ENCODE measurements at places on chromosomes 4 and X. TPM values are rescaled to one million over a fixed set of nuclear protein-coding genes. Genes with fewer than 3 reads are reported as not detected.

RADX gene
- polyA plus RNA-seq, result 3.5 TPM

- no peak for DNase-seq
Observed at GRCh38 chrX:24259544-24260240, 54.2 kb downstream of the SUPT20HL2 start.

DCAF12L2 gene
- polyA plus RNA-seq, result not detected

SSX2 gene
- not detected for polyA plus RNA-seq

TMEM184C gene
- 4.0 TPM for polyA plus RNA-seq

SUPT20HL1 gene
- polyA plus RNA-seq, result not detected

GPR50 gene
- polyA plus RNA-seq, result not detected

AGA gene
- 7.8 TPM for polyA plus RNA-seq

DNA sequence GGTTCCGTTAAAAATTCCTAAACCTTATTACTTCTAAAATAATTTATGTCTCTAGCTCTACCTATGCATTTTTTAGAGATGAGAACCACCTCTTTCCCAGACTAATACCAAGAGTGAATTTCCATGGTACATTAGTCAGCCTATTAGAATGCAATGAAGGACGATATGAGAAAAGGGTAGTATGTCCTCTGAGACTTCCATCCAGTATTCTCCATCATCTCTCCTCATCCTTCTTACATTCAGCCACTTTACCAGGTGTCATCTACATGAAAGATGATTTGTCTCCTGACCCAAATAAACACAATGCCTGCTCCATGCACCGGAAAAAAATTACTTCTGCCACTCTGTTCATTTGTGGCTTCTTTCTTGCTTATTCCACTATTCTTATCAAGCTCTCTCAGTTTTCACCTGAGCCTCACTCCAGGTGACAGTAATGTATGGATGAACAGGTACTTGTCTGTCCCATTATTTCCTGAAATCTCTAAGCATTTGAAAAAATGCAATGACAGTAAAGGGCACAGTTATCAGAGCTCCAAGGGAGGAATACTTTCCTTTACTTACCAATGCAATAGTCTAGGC lies 97.9 kb downstream of the MAB21L2 start:
- DNase-seq, result no peak

MAGEA2 gene
- not detected for polyA plus RNA-seq

- DNase-seq, result no peak
Observed at GRCh38 chr4:79897174-79897573, 175.9 kb downstream of the ANTXR2 start.

RS1 gene
- not detected for polyA plus RNA-seq

GBA3 gene
- 0.43 TPM for polyA plus RNA-seq

DNA sequence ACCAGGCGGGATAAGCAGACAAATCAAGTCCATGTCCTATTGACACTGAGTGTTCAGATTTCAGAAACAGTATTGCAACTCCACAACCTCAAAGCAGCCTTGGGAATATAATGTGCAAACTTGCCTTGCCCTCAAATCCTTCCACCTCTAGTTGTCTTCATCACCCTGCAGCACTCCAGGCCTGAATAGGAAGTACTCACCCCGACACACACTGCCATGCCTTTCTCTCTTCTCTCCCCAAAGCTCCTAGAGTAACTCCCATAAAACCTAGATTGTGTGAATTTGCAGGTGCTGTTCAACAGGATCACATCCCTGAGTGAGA lies 19.6 kb downstream of the ACSL1 start:
- DNase-seq, result no peak

PAGE3 gene
- polyA plus RNA-seq, result not detected

GRCh38 chrX:150692296-150692695 lies 900 bp upstream of the MTMR1 start:
- DNase-seq, result no peak

- no peak for DNase-seq
Observed at GRCh38 chr4:140057701-140058100, 96.3 kb downstream of the MAML3 start.

KCNE5 gene
- 0.08 TPM for polyA plus RNA-seq

DNA sequence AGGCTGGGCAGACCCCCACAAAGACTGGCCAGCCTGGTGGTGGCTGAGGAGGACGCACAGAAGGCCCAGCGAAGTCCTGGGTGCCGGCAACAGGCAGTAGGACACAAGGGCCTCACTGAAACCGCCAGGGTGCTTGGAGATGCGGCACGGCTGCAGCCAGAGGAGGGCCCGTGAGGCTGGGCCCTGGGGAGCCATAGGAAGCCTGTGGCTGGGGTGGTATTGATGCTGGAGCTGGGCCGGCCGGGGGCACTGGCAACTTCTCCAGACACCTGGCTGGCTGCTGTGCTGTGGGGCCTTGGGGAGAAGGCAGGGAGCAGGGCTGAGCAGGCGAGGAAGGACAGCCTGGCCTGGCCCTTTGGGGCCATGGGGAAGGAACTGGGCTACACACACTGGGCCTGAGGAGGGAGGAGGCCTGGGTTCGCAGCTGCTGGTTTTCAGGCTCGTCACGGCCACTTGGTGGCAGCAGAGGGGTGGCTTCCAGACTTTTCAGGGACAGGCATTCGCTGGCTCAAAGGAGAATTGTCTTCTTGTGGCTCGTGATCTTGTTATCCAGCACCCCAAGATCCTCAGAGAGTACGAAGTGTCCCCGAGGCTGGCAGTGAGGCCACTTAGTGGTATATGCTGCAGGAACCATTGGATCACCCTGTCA lies 37.2 kb downstream of the ATP2B3 start:
- DNase-seq, result peak; percentile 86

MAGEA8 gene
- polyA plus RNA-seq, result not detected

EGFL6 gene
- polyA plus RNA-seq, result 0.06 TPM

LRCH2 gene
- polyA plus RNA-seq, result 0.39 TPM

GRCh38 chr4:147860960-147861359 lies 129.1 kb downstream of the ARHGAP10 start:
- DNase-seq, result no peak

- DNase-seq, result no peak
Observed at GRCh38 chr4:157226035-157226434, 5.5 kb downstream of the GRIA2 start.

DNA sequence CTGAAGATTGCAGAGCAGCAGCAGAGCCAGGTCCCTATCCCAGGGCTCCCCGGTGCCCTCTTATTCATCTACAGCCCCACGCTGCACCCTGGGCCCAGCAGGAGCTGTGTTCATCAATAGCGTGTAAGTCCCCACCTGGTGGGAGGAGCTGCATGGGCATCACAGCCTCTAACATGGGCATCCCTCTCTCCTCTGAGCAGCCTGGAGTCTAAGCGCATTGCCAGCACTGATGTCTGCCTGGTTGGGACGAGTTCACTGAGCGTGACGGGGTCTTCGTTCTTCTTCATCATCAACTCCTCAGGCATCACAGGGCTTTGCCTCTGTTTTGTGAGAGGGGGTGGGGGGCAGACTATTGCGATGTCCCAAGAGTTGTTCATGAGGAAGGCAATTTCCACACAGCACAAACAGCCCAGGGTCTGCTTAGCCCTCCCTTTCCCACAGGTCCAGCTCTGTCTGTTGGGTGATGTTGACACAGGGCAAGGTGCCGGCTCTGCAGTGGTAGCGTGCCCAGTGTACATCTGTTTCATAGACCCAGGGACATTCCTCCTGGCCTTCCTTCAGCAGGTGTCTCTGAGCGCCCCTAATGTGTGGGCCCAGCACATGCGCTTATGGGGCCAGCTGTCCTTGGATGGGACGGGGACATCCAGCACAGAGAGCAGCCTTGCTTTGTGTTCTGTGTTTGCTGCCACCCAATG lies 85.9 kb downstream of the SORCS2 start:
- DNase-seq, result no peak

DNA sequence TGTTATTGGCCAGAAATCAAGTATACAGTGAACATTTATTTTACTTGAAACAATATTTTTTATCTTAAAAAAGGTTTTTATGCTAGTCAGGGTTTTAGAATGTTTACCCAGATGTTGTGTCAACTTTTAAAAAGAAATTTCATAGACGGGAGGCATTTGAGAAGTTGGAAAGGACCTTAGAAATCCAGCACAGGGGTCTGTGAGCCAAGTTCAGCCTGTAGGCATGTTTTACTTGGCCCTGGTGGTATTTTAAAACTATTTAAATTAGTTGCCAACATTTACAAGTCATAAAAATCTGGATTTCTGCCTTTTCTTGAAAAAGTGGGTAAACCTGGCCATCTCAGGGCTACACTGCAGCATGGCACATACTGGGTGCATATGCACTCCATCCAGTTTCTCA lies 25.5 kb upstream of the FHL1 start:
- no peak for DNase-seq

DNA sequence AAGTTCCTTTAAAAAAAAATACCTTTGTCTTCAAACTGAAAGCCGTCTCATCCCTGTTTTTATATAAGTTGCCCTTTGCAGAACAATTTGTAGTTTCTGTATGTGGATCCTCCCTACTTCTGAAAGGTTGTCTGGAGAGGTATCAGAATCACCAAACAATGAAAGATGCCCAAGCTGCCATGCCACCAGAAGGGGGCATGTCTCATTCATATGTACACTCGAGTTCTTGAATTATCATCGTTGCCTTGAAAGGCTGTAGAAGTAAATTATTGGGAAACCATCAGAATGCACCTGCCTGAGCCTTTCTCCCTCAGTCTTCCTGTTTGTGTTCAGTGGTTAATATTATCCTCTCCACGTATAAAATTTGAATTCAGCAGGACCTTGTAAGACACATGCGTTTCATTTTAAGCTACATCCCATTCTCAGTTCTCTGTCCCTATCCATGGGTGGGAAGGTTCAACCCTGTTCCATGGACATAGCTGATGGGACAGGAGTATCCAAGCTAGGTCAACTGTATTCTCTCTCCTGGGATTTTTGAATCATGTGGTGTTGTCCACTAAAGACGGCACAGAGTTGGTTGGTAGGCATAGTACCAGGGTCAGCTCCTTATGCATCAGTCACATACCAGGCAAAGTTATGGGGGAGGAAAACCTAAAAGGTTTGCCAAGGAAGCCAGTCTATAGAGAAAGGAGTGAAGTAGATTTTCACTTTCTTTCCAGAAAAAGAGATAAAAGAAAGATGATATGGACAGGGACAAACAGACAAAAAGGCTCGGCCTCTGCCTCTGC lies 24.0 kb downstream of the GALNT7 start:
- DNase-seq, result no peak

DNA sequence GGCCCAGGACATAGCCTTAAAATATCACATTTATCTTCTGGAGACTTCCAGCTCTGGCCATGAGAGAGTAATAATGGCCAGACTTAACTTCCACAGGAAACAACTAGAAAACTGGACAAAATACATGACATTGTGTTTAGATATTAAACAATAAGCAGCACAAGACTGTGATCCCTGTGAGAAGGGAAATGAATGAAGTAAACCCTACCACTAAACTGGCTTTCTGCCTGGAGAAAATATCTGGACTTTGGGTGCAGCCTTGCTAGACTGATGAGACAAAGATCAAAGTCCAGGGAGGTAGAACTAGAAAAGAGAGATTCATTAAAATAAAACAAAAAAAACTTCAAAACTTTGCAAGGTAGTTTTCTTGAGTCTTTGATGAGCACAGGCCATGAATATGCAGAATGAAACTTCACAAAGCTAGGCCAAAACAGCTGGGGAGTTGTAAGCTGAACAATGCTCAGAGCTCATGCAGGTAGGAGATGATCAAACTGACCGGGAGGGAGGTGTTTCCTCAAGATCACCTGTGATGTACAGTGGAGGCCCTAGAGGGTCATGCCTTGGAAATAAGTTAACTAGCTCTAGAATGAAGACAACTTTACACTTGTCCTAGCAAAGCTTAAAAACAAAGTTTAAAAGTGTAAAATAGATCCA lies 147.0 kb upstream of the SH3RF1 start:
- no peak for DNase-seq

- no peak for DNase-seq
Observed at GRCh38 chrX:80223982-80224579, 196.2 kb upstream of the TENT5D start.

DNA sequence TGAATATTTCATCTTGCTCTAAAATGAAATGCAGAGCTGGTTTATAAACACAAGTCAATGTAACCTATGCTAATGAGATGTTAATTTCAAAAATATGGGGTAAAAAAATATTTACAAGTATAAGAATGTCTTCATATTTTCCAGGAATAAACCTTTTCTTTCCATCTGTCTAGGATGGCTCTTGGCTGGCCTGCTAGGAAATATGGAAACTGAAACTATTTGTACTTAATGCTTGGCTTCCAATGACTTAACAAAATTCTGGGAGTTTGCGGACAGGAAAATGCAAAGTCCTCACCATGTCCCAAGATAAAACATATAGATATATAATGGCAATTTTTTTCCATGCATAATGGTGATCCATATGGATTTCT lies 168.1 kb downstream of the SCFD2 start:
- no peak for DNase-seq
